Left lung (tissue), 14 donors: ENCODE measurements at places on chromosomes 5 and 9. TPM values are rescaled to one million over a fixed set of nuclear protein-coding genes. Genes with fewer than 3 reads are reported as not detected.
A peak's percentile ranks its signal among the peaks of the same experiment; 100 is the strongest.

- no peaks in the 10 kb centered on the region for H3K27me3 ChIP-seq
- no peak overlapping the region for H3K27ac ChIP-seq
- no peak overlapping the region for H3K4me3 ChIP-seq
- peaks cover 6% of the 10 kb centered on the region for H3K36me3 ChIP-seq
- no peaks in the 10 kb centered on the region for H3K4me1 ChIP-seq
Measured at GRCh38 chr9:21016701-21017491, 14.5 kb downstream of the HACD4 start.

Gene ZNF474
- 2.0 TPM for total RNA-seq

GRCh38 chr9:105066275-105066865, 138.4 kb upstream of the ABCA1 start:
- DNase-seq, result no peak
- H3K27me3 ChIP-seq, result no peaks in the 10 kb centered on the region
- no peaks in the 10 kb centered on the region for H3K36me3 ChIP-seq
- H3K27ac ChIP-seq, result peak overlapping the region; percentile 91
- H3K4me1 ChIP-seq, result peaks cover 55% of the 10 kb centered on the region

GRCh38 chr5:179240561-179240960, 104.7 kb downstream of the ADAMTS2 start:
- H3K36me3 ChIP-seq, result no peaks in the 10 kb centered on the region
- DNase-seq, result peak; percentile 20
- H3K27me3 ChIP-seq, result no peaks in the 10 kb centered on the region
- no peak overlapping the region for H3K4me3 ChIP-seq

DNA sequence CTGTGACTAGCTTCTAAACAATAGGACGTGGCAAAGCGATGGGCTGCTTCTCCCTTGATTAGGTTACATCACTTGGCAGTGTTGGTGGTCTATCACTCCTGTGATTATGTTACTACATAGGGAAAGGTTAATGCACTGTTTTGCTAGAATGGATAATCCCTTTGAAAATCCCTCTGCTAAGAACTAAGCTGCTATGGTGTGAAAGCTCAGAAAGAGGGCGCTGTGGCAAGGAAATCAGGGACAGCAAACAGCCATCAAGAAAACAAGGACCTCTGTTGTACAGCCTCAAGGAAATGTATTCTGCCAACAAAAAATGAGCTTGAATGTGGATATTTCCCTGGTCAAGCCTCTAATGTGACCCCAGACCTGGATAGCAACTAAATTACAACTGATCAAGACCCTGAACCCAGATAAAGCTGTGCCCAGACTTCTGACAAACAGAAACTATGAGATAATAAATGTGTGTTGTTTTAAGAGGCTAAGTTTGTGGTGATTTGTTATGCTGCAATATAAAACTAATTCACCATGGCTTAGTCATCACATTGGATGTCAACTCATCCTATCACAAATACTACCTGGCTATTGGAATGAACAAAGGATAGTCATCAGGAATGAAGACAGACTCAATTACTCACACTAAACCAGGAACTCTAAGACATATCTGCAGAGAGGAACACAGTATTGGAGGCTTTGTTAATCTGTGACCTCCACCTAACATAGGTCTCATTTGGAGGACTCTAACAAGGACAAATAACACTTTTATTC, 1215.9 kb downstream of the EFNA5 start:
- H3K27ac ChIP-seq, result no peak overlapping the region
- H3K27me3 ChIP-seq, result no peaks in the 10 kb centered on the region
- no peaks in the 10 kb centered on the region for H3K4me1 ChIP-seq

DNA sequence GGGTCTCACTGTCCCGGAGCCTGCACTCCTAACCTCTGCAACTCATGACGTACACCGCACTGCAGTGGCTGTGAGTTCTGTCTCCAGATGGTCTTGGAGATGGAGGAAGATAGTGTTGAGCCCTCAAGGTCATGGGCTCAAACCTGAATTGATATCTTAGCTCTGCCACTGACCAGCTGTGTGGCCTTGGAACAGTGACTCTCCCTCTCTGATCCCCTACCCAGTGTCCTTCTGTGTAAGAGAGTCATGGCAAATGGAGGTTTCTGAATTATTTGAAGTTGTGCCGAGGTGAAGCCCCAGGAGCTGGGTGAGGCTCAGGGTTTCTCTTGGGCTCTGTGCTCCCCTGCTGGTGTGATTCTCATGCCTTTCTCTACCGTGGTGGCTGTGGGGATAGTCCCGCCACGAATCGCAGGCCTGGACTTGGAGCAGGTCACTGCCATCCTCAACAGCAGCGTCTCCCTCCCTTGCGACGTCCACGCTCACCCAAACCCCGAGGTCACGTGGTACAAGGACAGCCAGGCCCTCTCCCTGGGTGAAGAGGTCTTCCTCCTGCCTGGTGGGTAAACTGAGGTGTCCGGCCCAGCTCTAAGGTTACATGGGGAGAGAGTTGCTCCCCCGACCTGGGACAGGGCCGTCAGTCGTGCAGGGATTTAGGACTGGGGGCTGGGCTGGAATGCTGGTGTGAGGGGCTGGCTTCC, 60.6 kb upstream of the ASS1 start:
- no peak overlapping the region for H3K4me3 ChIP-seq
- H3K36me3 ChIP-seq, result no peaks in the 10 kb centered on the region
- no peaks in the 10 kb centered on the region for H3K4me1 ChIP-seq
- DNase-seq, result no peak
- H3K27ac ChIP-seq, result no peak overlapping the region
- no peaks in the 10 kb centered on the region for H3K27me3 ChIP-seq

GRCh38 chr9:99516657-99517049, 294.6 kb downstream of the SEC61B start:
- no peak overlapping the region for H3K27ac ChIP-seq
- DNase-seq, result no peak
- H3K4me3 ChIP-seq, result no peak overlapping the region
- H3K36me3 ChIP-seq, result no peaks in the 10 kb centered on the region
- no peaks in the 10 kb centered on the region for H3K27me3 ChIP-seq
- H3K4me1 ChIP-seq, result no peaks in the 10 kb centered on the region

Gene CCL28
- total RNA-seq, result 6.4 TPM

GRCh38 chr5:181130832-181131496, at the start of gene OR2V1:
OR2V1 (minus strand) TSS chr5:181131169; CDS start chr5:181125304, 5,865 bp downstream.
- H3K4me3 ChIP-seq, result no peak within 1 kb of the TSS
- DNase-seq, result no peak
- H3K27me3 ChIP-seq, result peaks cover 72% of the 10 kb centered on the region
- no peaks in the 10 kb centered on the region for H3K4me1 ChIP-seq
- H3K36me3 ChIP-seq, result no peaks in the 10 kb centered on the region
- H3K27ac ChIP-seq, result no peak within 1 kb of the TSS

DNA sequence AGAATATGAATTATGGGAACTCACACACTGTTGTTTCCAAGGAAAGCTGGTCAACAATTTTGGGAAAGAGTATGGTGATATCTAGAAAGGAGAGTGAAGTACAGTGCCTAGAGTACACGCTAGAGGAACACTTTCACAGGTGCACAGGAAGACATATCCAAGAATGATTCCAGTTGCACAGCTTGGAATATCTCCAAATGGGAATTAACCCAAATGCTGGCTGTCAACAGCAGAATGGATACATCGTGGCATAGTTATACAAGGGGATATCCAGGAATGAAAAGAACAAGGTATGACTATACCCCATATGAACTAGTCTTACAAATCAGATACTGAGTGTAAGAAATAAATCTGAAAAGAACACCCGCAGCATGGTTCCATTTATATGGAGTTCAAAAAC, 231.3 kb downstream of the FSTL4 start:
- no peaks in the 10 kb centered on the region for H3K27me3 ChIP-seq
- no peaks in the 10 kb centered on the region for H3K36me3 ChIP-seq

GRCh38 chr5:178232124-178232919, at the start of gene PHYKPL:
PHYKPL (minus strand) TSS chr5:178232802; CDS start chr5:178232550, 252 bp downstream.
- peak within 1 kb of the TSS; percentile 91 for H3K4me3 ChIP-seq
- H3K4me1 ChIP-seq, result peaks cover 33% of the 10 kb centered on the region
- DNase-seq, result peak; percentile 95
- H3K27me3 ChIP-seq, result no peaks in the 10 kb centered on the region
- H3K36me3 ChIP-seq, result no peaks in the 10 kb centered on the region

DNA sequence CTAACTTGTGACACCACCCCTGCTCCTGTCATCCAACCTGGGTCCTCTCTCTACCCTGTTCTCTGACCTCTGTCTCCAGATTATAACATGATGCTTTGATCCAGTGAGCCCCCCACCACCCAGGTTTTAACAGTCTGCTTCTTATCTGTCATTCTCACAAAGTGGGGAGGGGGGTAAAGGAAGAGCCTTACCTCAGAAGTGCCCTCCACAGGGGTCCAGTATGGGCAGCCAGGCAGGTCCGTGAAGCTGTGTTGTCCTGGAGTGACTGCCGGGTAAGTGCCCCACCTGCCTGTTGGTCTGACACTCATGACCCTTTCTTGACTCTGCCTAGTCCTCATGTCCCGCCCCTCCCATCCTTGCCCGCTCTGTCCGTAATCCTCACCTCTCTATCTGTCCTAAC, 3.4 kb downstream of the IL11RA start:
- no peak overlapping the region for H3K27ac ChIP-seq
- no peaks in the 10 kb centered on the region for H3K27me3 ChIP-seq
- peaks cover 36% of the 10 kb centered on the region for H3K4me1 ChIP-seq
- DNase-seq, result no peak
- no peak overlapping the region for H3K4me3 ChIP-seq

Gene TOR2A
- total RNA-seq, result 19.5 TPM

Gene FAM151B
- 4.7 TPM for total RNA-seq

DNA sequence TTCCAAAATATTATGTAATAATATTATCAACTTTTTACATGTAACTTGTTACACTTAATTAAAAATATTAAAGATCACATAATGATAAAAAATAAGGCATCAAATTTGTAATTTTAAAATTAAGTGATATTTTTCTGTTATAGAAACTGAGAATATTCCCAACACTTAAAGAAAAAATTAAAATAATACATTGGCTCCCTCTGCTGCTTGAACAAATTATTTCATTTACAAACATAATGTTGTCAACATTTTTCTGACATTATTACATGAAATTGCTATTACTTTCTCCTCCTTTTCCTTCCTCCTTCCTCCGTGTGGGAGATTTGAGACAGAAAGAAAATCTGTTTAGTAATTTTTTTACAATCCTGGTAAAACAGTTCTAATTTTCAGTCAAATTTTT, 42.3 kb downstream of the RNF180 start:
- H3K27ac ChIP-seq, result no peak overlapping the region
- no peak overlapping the region for H3K4me3 ChIP-seq
- no peaks in the 10 kb centered on the region for H3K36me3 ChIP-seq
- no peaks in the 10 kb centered on the region for H3K4me1 ChIP-seq
- H3K27me3 ChIP-seq, result no peaks in the 10 kb centered on the region

- no peak overlapping the region for H3K4me3 ChIP-seq
- H3K27ac ChIP-seq, result no peak overlapping the region
- no peaks in the 10 kb centered on the region for H3K4me1 ChIP-seq
- H3K27me3 ChIP-seq, result no peaks in the 10 kb centered on the region
Measured at GRCh38 chr5:121695307-121695706, 156.4 kb upstream of the FTMT start.

DNA sequence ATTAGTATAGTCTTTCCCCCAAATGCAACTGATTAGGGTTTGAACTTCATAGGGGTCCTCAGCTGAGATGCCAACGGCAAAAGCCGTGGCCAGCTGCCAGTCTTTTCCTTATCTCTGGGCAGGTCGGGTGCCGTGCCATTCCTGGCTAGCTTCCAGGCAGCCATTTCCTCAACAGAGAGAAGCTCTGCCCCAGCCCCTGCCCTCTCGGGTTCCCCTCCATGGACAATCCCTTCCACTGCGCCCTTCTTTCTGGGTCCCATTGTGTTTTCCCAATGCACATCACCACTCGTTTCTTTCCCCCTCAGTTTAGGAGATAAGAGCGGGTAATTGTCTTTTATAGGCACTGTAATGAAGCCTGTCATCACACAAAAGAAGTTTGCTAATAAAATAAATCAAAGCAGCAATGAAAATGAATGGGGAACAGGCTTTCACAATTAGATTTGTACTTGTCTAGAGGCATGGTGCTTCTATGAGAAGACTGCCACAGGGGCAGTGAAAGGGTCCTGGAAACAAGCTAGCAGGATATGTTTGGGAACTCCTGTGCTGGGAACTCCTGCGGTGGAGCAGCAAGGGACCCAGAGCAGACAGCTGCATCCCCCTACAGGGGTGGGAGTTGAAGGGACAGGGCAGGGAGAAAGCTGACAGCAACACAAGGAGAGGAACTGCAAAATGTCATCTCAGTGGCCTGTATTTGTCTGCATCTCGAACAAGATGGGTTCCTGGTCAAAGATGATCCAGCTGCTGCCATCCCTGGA, 48.0 kb upstream of the SAP30L start:
- H3K27ac ChIP-seq, result no peak overlapping the region
- no peaks in the 10 kb centered on the region for H3K27me3 ChIP-seq
- DNase-seq, result peak; percentile 34
- peaks cover 15% of the 10 kb centered on the region for H3K36me3 ChIP-seq

Gene FAM221B
- total RNA-seq, result not detected

Gene FIBCD1
- 2.5 TPM for total RNA-seq

DNA sequence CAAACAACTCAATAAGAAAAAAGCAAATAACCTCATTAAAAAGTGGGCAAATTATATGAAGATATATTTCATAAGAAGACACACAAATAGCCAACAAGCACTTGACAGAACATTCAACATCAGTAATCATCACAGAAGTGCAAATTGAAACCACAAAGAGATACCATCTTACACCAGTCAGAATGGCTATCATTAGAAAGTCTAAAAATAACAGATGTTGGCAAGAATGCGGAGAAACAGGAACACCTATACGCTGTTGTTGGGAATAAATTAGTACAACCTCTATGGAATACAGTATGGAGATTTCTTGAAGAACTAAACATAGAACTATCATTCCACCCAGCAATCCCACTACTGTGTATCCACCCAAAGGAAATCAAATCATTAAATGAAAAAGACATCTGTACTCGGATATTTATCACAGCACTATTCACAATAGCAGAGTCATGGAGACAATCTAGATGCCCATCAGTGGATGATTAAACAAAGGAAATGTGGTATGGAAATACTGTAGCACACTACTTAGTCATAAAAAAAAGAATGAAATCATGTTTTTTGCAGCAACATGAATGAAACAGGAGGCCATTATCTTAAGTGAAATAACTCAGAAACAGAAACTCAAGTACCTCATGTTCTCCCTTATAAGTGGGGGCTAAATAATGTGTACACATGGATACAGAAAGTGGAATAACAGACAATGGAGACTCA, 106.8 kb upstream of the FST start:
- H3K4me1 ChIP-seq, result no peaks in the 10 kb centered on the region
- no peak for DNase-seq
- no peak overlapping the region for H3K27ac ChIP-seq
- no peaks in the 10 kb centered on the region for H3K36me3 ChIP-seq
- no peak overlapping the region for H3K4me3 ChIP-seq

Gene GPR21
- total RNA-seq, result 0.37 TPM

DNA sequence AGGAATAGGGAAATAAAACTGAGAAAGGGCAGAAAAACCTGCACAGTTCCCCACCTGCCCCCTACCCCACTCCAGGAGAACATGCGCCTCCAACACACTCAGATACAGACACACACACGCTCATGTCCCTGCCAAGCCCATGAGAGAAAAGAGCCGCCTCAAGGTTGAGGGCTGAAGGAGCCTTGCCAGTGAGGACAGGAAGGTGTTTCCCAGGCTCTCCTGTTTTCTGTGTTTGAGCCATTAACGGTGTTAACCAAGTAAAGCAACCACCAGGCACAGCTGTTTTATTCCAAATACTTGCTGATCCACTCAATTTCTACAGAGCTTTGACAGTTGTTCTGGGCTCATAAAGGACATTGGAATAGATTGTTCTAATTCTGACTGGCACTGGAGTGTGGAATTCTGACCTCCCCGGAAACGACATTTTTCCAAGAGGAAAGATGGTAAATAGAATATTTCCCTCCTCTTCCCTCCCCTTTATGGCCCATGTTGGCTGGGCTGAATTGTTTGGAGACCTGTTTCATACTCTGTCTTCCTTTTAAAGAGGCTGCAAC, 238.0 kb downstream of the DMAC1 start:
- H3K27me3 ChIP-seq, result no peaks in the 10 kb centered on the region
- no peaks in the 10 kb centered on the region for H3K4me1 ChIP-seq
- H3K36me3 ChIP-seq, result no peaks in the 10 kb centered on the region
- no peak overlapping the region for H3K27ac ChIP-seq
